ENCODE measurements at places on chromosomes 16 and 17.

GRCh38 chr17:57092779-57093178, 7.7 kb downstream of the AKAP1 start:
- H3K4me1 ChIP-seq: peaks cover 97% of the 10 kb centered on the region
- DNase-seq: peak; percentile 66
- H3K27ac ChIP-seq: peak overlapping the region; percentile 99

DNA sequence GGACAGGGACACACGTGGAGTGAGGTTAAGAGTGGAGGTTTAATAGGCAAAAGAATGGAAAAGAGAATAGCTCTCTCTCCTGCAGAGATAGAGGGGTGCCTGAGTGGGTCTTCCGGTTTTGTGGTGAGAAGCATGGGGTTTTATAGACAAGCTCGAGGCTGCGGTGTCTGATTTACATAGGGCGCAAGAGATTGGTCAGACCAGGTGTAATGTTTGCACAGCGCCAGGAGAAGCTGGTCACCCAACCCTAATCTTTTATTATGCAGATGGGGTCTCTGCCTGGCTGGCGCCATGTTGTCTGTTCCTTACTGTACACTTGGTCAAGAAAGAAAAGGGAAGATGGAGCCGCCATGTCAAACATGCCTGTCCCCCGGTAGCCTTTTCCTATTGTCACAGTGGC, 44.5 kb upstream of the MLYCD start:
- H3K4me1 ChIP-seq: no peaks in the 10 kb centered on the region
- no peaks in the 10 kb centered on the region for H3K27me3 ChIP-seq
- H3K4me3 ChIP-seq: no peak overlapping the region
- DNase-seq: no peak
- H3K27ac ChIP-seq: no peak overlapping the region

DNA sequence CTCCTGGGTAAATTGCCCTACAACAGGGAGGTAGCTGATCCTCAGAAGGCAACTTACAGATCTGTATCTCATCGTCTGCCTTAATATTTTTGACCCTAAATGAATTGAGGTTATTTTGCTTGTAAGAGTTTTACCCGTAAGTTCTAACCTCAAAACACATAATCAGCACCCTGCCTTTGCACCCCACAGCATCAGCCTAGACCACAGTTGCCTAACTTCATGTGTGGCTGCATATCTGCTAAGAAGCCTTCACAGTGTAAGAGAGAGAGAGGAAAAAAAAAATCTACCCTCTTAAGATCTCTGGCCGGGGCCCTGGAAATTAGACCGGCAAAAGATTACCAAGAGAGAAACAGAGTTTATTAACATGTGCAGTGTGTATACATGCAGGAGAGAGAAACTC, 76.9 kb downstream of the ARHGAP44 start:
- no peaks in the 10 kb centered on the region for H3K27me3 ChIP-seq
- no peaks in the 10 kb centered on the region for H3K36me3 ChIP-seq

- no peak within 1 kb of the TSS for H3K27ac ChIP-seq
- no peaks in the 10 kb centered on the region for H3K4me1 ChIP-seq
- DNase-seq: no peak
- peak within 1 kb of the TSS; percentile 80 for H3K4me3 ChIP-seq
- peaks cover 4% of the 10 kb centered on the region for H3K27me3 ChIP-seq
These were observed at the start of gene C17orf113 for GRCh38 chr17:42050393-42051012. Gene C17orf113, minus strand, starts transcription at chr17:42050601. Its CDS starts 7,225 bp downstream, at chr17:42043376.

DNA sequence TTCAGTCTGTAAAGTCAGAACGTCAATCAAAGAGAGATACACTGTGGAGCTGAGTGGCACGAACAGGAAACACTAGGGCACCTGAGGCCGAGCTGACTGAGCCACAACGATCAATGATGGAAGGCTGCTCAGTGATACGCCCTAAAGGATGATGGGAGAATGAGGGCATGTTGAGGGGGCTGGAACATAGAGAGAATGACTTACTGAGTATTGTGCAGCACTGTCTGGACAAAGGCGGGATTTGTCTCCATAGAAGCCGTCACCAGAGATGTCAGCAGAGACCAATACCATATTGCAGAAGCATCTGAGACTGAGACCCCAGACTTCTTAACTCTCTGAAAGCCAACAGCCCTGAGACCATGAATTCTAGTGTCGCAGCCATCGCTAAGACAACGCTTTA, 33.4 kb downstream of the ZZEF1 start:
- no peak overlapping the region for H3K4me3 ChIP-seq
- no peak for DNase-seq

- H3K27me3 ChIP-seq: no peaks in the 10 kb centered on the region
- peak overlapping the region; percentile 38 for H3K4me3 ChIP-seq
- DNase-seq: no peak
- no peaks in the 10 kb centered on the region for H3K36me3 ChIP-seq
- H3K4me1 ChIP-seq: no peaks in the 10 kb centered on the region
These were observed 5.6 kb downstream of the PLEKHG4 start for GRCh38 chr16:67284699-67285646.

DNA sequence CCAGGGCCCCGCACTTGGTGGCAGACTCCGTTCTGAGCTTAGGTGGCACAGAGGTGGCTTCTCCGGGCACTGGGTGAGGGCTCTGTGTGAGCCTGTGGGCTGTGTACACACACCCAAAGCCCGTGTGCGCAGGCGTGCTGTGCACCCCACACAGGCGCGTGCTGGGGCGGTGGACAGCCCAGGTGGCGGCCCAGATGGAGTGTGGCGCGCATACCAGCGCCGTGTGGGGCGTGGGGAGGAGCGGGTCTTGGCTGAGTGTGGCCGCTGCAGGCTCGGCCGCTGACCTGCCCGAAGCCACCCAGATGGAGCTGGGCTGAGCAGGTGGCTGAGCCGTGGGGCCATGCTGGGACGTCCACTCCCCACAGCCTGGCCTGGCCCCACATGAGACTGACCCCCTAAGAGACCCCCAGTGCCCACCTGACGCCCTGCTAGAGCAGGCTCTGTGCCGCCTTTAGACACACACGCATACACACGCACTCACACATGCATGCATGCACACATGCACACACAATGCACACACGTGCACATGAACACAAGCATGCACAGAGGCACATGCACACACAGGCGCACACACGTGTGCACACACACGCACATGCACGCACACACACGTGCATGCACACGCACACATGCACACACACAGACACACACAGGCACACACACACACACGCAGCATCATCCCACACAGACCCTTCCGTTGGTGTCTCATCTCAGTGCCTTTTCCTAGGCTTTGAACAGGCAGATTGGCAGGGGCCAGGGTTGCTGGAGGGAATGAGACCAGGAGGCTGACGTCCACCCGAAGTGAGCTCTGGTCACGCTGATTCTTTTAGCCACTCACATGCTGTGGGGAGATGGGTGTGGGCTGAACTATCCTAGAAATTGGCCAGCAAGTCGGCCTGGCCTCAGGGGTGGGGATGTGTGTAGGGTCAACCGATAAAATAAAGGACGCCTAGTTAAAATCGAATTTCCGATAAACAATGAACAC, 2.1 kb downstream of the PRR35 start:
- no peak overlapping the region for H3K27ac ChIP-seq
- no peaks in the 10 kb centered on the region for H3K36me3 ChIP-seq
- peaks cover 14% of the 10 kb centered on the region for H3K4me1 ChIP-seq
- no peak overlapping the region for H3K4me3 ChIP-seq

DNA sequence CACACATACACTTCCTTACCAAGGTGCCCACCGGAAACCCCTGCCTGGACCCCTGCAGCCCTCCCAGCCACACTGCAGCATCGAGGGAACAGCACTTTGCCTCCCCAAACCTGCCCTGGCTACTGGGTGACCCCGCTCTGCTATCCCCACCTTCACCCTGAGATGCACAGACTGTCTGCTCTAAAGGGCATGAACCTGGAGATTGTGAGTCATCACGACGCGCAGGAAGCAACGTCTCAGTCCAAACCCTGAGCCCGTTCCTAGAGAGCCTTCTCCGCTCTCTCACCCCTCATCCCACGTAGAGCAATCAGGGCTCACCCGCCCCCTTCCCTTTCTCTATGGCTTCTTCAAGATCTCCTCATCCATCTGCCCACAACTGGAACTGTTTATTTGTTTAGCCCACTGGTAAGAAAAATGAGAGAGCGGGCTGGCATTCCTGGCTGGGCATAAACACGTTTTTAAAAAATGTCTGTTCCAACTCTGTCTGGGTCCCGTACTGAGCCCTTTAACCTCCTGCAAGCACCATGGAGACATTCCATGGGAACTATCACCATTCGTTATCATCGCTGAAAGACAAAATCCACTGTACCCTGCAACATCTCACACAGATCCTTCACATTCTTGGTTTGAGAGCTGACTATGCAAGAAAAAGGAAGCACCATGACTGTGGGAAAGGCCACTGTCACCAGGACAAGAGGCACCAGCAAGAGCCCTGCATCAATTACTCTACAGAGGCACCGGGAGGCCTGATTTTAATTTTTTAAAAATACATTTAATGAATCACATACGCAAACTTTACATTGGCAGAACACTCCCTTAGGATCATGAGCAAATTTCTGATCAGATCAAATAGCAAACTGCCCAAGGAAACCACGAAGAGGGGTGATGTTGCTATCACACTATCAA, 28.2 kb downstream of the ZFHX3 start:
- H3K27me3 ChIP-seq: no peaks in the 10 kb centered on the region
- H3K4me3 ChIP-seq: peak overlapping the region; percentile 28
- no peak for DNase-seq
- H3K36me3 ChIP-seq: no peaks in the 10 kb centered on the region

- H3K36me3 ChIP-seq: no peaks in the 10 kb centered on the region
- no peaks in the 10 kb centered on the region for H3K27me3 ChIP-seq
- no peak for DNase-seq
- no peak overlapping the region for H3K27ac ChIP-seq
These were observed 24.8 kb upstream of the MYO18A start for GRCh38 chr17:29205047-29205446.

DNA sequence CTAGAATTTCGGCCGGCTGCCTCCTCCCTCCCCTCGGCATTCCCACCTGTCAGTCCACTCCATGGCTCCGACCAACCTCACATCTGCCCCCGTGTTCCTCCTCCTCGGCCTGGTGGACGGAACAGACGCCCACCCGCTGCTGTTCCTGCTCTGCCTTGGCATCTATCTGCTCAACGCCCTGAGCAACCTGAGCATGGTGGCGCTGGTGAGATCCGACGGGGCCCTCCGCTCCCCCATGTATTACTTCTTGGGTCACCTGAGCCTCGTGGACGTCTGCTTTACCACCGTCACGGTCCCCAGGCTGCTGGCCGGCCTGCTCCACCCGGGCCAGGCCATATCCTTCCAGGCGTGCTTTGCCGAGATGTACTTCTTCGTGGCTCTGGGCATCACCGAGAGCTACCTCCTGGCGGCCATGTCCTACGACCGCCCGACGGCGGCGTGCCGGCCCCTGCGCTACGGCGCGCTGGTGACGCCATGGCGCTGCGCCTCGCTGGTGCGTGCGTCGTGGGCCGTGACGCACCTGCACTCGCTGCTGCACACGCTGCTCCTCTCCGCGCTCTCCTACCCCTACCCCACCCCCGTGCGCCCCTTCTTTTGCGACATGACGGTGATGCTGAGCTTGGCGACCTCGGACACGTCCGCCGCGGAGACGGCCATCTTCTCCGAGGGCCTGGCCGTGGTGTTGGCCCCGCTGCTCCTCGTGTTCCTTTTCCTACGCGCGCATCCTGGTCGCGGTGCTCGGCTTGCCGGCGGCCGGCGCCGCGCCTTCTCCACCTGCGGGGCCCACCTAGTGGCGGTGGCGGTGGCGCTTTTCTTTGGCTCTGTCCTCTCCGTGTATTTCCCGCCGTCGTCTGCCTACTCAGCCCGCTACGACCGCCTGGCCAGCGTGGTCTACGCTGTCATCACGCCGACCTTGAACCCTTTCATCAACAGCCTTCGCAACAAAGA, at the start of gene OR3A2:
OR3A2 (minus strand) TSS at position 440 of the 948 bp plus-strand sequence.
- no peaks in the 10 kb centered on the region for H3K4me1 ChIP-seq
- no peaks in the 10 kb centered on the region for H3K36me3 ChIP-seq
- H3K27ac ChIP-seq: no peak within 1 kb of the TSS
- no peak for DNase-seq
- H3K4me3 ChIP-seq: no peak within 1 kb of the TSS

DNA sequence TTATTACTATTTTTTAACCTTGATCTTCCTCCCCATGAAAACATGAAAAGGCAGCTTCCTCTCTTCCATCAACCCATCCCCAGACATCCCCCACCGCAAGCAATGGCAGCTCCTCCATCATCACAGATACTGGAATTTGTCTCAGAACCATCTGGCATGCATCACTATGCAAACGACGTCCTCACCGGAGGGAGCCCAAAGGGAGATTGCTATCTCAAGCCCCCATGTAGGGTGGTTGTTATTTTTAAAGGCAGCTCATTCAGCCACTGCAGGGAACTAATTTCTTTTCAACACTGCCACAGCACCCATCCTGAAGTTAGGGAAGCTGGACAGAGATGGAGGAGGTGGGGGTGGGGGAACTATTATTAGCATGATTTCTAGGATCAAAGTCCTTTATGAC, 222.5 kb downstream of the FOXL1 start:
- H3K27ac ChIP-seq: no peak overlapping the region
- no peak overlapping the region for H3K4me3 ChIP-seq
- no peaks in the 10 kb centered on the region for H3K27me3 ChIP-seq
- no peaks in the 10 kb centered on the region for H3K36me3 ChIP-seq
- no peak for DNase-seq
- H3K4me1 ChIP-seq: no peaks in the 10 kb centered on the region

DNA sequence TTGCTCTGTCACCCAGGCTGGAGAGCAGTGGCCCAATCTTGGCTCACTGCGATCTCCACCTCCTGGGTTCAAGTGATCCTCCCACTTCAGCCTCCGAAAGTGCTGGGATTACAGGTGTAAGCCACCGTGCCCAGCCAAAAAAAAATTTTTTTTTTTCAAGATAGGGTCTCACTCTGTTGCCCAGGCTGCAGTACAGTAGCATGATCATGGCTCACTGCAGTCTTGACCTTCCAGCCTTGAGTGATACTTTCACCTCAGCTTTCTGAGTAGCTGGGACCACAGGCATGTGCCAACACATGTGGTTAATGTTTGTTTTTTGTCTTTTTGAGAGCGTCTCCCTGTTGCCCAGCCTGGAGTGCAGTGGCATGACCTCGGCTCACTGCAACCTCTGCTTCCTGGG, 1.7 kb upstream of the PAM16 start:
- H3K36me3 ChIP-seq: no peaks in the 10 kb centered on the region
- no peak for DNase-seq
- H3K4me3 ChIP-seq: no peak overlapping the region
- no peak overlapping the region for H3K27ac ChIP-seq
- no peaks in the 10 kb centered on the region for H3K27me3 ChIP-seq

DNA sequence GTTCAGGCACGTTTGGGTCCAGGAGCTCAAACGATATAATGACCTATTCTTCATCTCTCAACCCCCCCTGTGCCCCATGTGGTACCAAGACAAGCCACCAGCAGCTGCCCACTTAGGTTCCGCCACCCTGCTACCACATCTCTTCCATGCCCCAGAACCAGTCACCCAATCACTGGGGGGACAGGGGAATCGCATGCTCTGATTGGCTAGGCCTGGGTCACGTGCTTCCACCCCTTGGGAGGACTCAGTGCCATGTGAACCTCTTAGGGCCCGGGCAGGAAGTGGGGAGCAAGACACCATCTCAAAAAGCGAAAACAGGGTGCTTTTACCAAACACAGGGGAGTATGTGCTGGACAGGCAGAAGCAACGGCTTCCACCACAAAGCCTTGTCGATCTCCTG, 91.3 kb downstream of the KATNIP start:
- no peaks in the 10 kb centered on the region for H3K27me3 ChIP-seq
- H3K4me3 ChIP-seq: no peak overlapping the region
- no peaks in the 10 kb centered on the region for H3K4me1 ChIP-seq
- no peak for DNase-seq

- no peak overlapping the region for H3K4me3 ChIP-seq
- H3K27me3 ChIP-seq: no peaks in the 10 kb centered on the region
- H3K27ac ChIP-seq: no peak overlapping the region
- no peak for DNase-seq
- H3K4me1 ChIP-seq: no peaks in the 10 kb centered on the region
These were observed 312.2 kb upstream of the GOT2 start for GRCh38 chr16:59046335-59046734.
